ENCODE measurements at places on chromosomes 7 and 10.
A peak's percentile ranks its signal among the peaks of the same experiment; 100 is the strongest.

- DNase-seq: no peak
Measured at GRCh38 chr7:87213252-87213651, 6.3 kb downstream of the TMEM243 start.

DNA sequence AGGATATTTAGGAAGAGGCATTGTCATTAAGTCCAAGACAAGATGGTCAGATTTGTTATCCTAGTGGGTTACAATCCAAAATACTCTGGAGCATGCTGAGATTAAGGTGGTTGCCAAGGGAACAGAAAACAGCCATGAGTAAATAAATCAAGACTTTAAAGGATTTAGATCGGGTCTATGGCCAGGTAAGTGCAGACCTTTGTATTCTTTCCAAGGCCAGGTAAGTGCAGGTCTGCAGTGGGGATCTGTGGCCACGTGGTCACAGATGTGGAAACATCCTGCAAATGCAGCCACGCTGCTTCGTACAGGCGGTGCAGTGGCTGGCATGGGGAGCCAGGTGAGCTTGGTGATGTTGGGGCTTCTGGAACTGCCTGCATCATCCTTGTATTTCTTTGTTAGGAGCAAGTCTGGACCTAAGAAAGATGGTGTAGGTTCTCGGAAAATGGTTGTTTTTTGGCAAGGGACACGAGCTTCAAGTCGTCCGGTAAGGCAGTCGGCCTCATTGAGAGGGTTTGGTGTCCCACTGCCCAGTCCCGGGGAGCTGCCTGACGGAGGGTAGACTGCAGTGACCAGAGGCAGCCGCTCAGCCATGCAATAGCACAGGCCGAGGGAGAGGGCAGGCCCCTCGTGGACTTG, 21.8 kb downstream of the ZNF775 start:
- no peak for DNase-seq

DNA sequence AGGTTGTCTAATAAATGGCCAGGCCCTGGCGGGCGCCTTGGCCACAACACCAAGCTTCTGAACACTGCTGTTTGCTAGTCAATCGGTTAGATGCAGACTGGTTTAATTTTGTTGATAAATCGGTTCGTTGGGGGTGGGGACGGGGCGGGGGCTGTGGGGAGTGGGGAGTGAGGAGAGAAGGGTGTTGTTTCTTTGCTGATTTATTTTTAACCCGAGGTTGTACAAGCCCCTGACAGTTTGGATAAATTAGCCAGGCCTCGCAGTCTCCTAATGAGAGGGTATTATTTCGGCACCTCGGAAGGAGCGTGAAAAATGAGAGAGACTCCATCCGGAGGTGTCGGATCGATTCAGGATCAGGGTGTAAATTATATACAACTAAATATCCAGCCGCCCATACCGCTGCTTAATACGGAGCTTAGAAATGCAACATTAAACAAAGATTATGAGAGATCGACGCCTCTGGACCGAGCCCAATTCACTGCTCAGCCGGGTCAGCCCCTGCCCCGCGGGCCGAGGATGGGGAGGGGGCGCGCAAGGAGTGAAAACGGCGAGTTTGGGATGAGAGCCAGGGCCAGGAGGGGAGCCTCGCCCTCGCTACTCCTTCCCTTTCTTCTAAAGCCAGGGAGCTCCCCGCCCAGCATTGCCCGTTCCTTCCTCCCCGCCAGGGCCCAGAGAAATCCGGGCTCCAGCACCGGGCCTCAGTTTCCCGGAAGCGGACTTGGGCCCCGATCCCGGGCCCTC, 8.0 kb downstream of the UNCX start:
- no peak for DNase-seq

DNA sequence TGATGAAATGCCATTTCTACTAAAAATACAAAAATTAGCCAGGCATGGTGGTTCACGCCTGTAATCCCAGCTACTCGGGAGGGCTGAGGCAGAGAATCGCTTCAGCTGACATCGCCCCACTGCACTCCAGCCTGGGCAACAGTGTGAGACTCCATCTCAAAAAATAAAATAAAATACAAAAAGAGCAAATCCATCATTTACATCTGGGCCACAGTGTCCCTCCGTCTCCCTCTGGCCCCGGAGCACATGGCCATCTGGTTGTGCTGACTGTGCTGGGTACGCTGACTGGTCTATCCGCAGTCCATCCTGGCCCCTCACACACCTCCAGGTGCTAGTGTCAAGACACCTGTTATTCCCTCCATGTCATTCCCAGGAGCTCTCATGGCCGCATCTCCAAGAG, 42.1 kb downstream of the KCNH2 start:
- no peak for DNase-seq

- no peak for DNase-seq
Measured at GRCh38 chr7:77859343-77859742, 60.8 kb downstream of the PHTF2 start.

- DNase-seq: no peak
Measured at GRCh38 chr7:37756797-37757551, 73.4 kb downstream of the GPR141 start.

GRCh38 chr7:128266883-128267594, 26.0 kb downstream of the LEP start:
- peak; percentile 19 for DNase-seq

DNA sequence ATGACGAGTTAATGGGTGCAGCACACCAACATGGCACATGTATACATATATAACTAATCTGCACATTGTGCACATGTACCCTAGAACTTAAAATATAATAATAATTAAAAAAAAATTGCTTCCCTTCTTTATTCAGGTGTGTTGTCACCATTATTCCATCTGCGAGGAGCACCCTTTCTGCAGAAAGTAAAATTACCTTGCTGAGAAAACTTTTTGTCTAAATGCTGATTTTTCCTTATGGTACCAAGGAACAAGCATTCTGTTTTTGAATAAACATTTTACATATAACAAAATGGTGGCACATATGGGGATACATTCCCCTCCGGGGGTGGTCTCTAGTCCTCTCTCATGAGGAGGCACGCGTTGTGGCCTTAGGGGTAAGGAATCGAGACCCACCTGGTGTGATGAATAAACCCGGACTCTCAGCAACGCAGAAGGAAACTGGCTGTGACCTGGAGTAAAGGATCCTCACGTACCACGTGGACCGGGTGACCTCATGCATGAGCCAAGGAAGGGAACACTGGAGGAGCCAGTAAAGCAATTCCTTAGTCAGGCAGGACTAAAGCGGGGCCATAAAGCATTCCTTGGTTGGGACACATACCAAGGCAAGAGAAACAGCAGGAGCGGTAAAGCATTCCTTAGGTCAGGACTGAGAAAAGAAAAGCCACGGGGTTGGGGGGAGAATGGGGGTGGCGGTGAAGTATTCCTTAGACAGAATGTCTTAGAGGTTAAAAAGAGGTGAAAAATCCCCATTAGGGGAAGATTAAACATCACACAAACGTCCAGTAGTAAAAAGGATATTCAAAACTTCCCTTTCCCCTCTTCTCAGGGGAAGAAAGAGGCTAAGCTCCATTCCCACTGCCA, 20.8 kb upstream of the OPTN start:
- DNase-seq: no peak

- DNase-seq: no peak
Measured at GRCh38 chr10:72709041-72709440, 17.1 kb downstream of the MCU start.

- DNase-seq: peak; percentile 1
Measured at GRCh38 chr10:111756217-111757061, 427.1 kb downstream of the GPAM start.

DNA sequence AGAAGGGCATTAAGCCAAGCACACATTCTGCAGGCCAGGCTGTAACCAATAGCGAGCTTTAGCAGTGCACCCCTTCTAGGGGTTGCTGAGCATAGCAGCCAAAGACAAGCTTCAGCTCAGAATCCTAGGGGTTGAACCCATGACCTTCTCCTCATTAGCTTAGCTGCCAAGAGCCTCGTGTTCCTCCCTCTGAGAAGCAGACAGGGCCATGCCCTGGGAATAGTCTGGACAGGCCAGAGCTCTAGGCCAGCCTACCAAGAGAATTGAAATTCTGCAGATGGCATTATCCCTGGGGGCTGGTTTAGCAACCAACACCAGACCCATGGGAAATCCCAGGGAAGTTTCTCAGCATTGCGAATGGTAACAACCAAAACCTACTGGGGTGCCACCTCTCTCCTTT, 77.2 kb downstream of the PLXNA4 start:
- DNase-seq: no peak

GRCh38 chr7:137269240-137269639, 74.3 kb downstream of the PTN start:
- no peak for DNase-seq

GRCh38 chr10:58590152-58590840, 77.6 kb downstream of the BICC1 start:
- no peak for DNase-seq

DNA sequence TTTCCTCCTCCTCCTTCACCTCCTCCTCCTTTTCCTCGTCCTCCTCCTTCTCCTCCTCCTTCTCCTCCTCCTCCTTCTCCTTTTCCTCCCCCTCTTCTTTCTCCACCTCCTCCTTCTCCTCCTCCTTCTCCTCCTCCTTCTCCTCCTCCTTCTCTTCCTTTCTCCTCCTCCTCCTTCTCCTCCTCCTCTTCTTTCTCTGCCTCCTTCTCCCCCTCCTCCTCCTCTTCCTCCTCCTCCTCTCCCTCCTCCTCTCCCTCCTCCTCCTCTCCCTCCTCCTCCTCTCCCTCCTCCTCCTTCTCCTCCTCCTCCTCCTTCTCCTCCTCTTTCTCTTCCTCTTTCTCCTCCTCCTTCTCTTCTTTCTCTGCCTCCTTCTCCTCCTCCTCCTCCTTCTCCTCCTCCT, 13.6 kb downstream of the PLXNA4 start:
- DNase-seq: no peak

- DNase-seq: no peak
Measured at GRCh38 chr7:122965306-122965705, 30.2 kb downstream of the TAS2R16 start.

DNA sequence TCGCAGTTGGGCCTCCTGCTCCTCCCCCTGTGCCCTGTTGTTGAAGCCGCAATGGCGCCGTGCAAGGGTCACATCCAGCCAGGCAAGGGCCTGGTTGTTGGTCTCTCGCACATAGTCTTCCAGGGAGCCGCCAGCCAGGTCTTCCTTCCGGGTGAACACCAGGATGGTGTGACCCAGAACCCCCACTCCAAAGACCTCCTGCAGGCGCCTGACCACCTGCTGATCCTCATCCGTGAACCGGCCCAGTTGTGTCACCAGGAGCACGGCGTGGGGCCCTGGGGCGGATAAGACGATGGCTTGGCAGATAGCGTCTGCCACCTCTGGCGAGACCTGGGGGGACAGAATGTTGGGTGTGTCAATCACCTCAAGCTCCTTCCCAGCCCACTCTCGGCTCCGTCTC, 4.2 kb downstream of the GIMAP6 start:
- DNase-seq: no peak

- DNase-seq: no peak
Measured at GRCh38 chr10:19209319-19209718, 160.7 kb downstream of the MALRD1 start.

GRCh38 chr7:136114966-136115762, 138.0 kb upstream of the MTPN start:
- DNase-seq: no peak

GRCh38 chr7:93817526-93817925, 73.0 kb downstream of the TFPI2 start:
- no peak for DNase-seq
